ENCODE measurements at places on chromosomes 1 and 21.
A peak's percentile ranks its signal among the peaks of the same experiment; 100 is the strongest.

DNA sequence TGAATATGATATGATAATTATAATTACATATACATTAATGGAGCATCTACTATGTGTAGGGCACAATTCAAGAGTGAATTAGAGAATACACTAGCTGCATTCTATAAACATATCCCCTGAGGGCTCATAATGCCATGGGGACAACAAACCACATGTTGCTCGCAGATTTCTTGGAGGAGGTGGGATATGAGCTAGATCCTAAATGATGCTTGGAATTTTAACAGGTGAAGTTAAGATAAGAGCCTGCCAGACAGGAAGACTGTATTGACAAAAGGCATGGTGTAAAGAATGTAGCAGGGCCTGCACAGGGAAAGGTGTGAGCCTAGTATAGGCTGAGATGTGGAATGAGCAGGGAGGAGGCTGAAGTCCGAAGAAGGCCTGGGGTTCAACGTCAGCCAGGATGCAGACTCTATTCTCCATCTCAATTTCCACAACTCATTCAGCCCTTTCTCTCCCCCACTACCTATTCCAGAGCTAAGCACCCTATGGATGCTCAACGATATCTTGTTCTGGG lies 120.2 kb downstream of the ELAVL4 start:
- no peak for DNase-seq

DNA sequence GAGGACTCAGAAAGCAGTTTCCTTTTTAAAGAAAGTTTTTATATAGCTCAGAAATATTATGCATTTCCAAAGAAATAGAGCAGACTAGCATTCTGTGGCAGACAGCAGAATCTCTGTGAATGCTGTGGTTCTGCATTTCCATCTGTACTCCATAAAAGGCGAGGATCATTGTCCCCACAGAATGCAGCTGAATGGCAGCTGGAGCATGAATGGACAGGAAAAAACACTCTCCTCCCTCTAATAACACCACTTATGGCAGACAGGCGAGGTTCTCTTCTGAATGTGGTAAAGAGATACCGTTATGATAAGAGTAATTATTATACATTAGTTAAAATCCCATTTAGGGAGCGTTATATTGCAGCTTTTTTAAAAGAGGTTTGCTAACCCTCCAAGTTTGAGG lies 81.4 kb upstream of the WLS start:
- DNase-seq: no peak

DNA sequence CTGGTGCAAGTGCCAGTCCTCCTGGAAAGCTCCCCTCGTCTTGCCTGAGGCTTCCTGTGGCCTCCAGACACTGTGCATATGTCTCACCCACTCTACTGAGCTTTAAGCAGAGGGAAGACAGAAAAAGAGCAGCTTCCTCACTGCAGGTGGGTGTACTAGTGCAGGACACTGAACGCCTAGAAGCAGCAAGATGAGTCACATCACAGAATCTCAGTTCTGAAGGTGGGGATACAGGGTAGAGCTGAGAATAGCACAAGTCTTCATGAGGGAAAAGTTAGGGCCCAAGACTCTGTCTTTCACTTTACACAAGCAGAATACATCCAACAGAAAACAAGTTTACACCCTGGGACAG lies 37.4 kb downstream of the PCAT6 start:
- no peak for DNase-seq

DNA sequence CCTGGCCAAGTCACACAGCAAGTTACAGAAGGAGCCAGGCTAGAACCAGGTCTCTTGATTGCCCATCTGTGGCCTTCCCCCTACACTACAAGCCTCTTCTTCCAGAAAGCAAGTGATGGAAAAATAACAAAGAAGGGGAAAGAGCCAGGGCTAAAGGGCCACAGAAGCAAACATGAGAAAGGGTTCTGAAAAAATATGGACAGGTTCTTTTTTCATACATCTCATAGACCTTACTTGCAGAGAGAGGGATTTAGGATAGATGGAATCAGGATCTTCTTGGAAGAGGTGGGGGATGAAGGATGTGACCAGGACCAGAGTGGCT lies 3.2 kb downstream of the RHBG start:
- no peak for DNase-seq

DNA sequence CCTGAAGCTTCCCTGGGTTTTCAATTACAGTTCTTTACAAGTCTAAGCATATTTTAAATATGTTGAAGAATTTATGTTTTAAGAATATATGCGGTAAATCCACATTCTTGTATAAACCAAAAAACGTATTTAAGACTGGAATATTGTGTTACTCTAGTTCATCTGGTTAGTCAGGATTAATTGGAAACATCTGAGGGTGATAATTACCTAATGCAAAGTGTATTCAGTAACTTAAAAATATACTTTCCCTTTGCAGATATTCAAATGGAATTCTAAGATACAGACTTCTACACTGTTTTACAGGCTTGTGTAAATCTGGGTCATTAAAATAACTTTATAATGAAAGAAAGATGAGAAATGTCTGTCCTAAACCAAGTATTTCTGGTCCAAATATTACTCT lies 302.0 kb downstream of the VAV3 start:
- no peak for DNase-seq

DNA sequence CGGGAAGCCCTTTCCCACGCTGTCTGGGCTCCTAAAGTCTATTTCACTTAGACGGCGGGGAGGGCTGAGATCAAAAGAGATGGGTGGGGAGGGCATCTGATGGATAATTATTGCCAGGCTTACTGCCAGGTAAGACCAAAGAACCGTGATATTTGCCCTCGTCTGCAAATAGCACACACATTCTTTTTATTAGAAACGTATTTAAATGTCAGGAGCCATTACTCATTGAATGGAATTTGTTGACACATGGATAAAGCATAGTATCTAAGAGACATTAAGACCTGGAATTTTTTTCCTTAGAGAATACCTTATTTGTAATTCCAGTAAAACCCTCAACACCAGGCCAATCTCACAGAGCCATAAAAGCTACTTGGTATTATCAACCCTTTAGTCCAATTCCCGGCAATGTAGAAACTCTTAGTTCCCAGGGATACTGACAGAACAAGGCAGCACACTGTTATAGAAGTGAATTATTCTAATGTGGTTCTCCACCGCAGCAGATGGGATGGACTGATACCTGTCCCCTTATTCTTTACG lies 10.6 kb downstream of the URB1 start:
- no peak for DNase-seq

- no peak for DNase-seq
Measured at GRCh38 chr1:60969971-60970509, 112.3 kb upstream of the NFIA start.

DNA sequence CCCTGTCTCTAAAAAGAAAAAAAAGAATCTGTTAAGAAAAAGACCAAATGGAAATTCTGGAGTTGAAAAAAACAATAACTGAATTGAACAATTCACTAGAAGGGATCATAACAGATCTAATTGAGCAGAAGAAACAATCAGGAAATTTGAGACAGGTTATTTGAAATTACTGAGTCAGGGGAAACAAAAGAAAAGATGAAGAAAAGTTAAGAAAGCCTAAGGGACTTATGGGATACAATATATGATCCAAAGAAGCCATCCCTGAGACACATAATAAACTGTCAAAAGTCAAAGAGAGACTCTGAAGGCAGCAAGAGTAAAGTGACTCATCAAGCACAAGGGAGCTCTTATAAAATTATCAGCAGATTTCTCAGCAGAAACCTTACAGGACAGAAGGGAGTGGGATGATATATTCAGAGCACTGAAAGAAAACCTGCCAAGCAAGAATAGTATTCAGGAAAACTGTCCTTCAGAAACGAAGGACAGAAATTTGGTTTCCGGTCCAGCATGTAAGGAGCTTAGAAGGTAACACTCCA lies 44.5 kb downstream of the SLC2A1 start:
- no peak for DNase-seq

GRCh38 chr21:33880626-33881025 lies 35.0 kb downstream of the ATP5PO start:
- no peak for DNase-seq

GRCh38 chr1:221633841-221634409 lies 108.0 kb downstream of the DUSP10 start:
- no peak for DNase-seq

DNA sequence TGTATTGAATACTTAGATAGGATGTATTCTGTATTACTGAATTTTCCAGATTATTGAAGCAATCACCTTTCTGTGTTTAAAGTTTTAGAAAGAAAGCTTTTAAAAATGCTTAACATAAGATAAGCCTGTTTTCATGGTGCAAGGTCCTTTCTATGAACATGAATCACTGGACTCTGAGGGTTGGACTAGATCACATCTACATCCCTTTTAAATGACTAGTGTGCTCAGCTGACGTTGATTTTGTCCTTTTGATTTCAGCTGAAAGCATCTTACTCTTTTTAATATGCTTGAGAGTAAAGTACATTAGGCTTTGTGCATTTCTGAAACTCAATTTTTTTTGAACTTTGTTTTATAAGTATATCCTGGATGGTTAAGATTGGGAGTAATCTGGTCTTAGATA lies 16.2 kb downstream of the MIER1 start:
- no peak for DNase-seq

DNA sequence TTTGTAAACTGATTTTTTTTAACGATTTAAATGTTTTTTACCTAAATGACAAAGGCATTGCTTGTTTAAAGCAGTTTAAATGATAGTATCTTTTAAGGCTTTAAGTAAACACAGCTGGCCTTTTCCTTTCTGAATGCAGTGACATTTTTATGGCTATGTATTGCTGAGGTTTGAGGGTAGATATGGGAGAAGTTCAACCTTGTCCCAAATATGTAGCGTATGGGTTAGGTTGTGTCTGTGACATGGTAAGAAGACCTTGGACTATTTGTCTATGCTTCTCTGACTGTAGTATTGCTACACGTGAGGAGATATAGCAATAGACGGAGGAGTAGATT lies 32.5 kb downstream of the PKNOX1 start:
- no peak for DNase-seq

GRCh38 chr1:9723068-9723805 lies 71.7 kb downstream of the PIK3CD start:
- no peak for DNase-seq

DNA sequence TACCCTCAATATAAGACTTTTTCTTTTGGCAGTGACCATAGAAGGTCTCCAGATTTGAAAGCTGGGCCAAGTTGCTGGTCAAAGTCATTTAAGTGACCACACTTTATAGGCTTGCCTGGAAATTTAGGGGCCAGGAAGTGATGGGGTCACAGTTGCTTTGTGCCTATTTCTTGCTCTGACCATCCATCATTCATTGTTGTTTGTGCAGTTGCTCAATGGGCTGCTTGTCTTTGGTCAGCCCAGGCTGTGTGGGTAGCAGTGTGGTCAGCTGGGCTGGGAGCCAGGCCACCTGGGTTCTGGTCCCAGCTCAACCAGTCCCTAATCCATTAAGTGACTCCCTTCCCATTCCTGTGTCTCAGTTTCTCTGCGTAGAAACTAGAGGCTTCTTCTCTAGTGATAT lies 2.1 kb upstream of the OTUD7B start:
- no peak for DNase-seq

GRCh38 chr1:237736372-237737029 lies 154.2 kb downstream of the ZP4 start:
- no peak for DNase-seq

DNA sequence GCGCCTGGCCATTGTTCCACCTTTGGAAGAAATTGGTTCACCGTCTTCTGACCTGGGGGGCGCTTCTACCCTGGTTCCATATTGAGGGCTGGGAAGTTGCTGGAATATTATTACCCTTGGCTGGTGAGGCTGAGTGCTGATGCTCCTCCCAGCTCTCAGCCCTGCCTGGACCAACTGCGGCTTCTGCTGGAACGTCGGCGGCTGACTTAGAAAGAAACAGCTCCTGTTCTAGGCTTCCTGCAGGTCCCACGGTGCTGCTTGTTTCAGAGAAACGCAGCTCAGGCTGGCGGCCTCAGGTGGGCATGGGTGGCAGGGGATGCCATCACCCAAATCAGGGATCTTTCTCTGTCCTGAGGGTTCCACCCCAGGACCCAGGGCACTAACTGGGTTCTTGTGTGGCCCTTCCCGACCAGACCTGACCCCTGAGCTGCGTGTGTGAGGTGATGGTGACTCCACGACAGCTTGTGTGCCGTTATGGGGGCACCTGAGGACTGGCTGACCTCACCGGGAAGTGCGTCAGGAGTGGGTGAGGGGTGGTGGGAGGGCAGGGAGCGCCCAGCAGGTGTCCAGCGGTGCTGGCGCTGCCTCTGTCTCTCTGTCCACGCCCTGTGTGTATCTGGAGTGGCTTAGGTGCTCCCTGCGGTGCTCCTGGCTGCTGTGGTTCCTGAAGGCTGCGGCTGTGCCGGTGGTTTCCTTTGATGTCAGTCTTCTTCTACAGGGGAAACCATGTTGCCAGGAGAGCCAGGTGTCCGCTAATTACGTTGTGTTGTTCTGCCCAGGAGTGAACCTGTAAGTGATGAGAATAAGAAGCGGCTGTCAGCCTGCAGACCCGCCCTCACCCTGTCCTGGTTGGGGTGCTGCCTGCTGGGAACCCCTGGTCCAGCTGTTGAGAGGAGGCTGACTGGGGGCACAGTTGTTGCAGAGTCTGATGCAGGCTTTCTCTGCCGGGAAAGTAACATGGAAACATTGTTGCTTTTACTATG lies 8.9 kb downstream of the SKI start:
- peak; percentile 39 for DNase-seq

- DNase-seq: peak; percentile 68
Measured at GRCh38 chr1:156371553-156372264, 2.7 kb downstream of the RHBG start.

DNA sequence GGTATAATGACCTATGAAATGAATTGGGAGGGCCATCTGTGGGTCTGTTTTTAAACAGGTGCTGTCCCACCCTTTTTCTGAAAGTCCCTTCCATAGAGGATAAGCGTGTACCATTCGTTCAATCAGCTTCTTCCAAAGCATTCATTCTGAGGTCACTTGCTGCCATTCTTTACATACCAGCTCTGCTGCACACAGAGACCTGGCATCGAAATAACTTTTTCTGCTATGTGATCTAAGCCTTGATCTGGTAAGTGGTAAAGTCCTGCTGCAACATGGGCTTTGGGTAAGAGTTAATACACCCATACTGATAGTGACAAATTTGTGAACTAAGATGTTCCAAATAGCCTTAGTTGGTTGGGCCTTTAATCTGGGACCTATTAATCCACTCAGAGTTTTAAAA lies 38.9 kb downstream of the DR1 start:
- DNase-seq: no peak

GRCh38 chr1:75770761-75771160 lies 15.3 kb upstream of the RABGGTB start:
- DNase-seq: no peak

GRCh38 chr1:61254634-61255357 lies 172.4 kb downstream of the NFIA start:
- no peak for DNase-seq

GRCh38 chr1:19067182-19067911 lies 110.9 kb upstream of the IFFO2 start:
- DNase-seq: no peak

GRCh38 chr21:25567472-25567871 lies 39.8 kb downstream of the MRPL39 start:
- DNase-seq: no peak

Measured in left ventricle myocardium superior (tissue), 1 donor.